Skeletal muscle cell (primary cell): ENCODE measurements at places on chromosomes 7 and 10.

DNA sequence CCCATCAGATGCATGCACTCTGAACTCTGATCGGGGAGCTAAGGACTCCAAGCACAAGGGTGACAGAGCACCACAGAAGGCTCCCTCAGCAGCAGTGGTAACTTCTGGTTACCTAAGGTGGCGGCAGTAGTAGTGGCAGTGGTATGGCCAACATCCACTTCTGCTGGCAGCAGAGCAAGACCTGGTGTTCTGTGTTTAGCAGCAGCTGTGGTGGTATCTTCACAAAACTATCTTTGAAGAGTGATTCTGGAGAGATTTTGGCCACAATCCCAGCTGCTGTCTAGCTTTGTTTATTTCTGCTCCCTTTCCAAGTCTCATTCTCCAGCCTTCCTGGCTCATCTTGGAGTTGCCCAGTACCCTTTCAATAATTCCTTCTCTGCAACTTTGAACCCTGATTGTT, 102.4 kb upstream of the LRGUK start:
- no peak for DNase-seq

DNA sequence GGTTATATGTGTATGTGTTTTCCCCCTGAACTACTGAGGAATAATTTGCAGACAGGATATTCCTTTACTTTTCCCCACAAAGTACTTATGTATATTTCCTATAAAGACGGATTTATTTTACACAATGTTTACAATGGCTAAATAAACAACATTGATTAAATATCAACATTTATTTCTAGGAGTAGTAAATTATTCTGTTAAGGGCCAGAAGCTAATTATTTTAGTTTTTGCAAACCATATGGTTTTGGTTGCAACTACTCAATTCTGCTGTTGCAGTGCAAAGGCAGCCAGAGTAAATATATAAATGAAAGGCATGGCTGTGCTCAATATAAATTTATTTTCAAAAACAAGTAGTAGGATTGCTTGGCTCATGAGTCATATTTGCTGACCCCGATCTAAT, 907.1 kb upstream of the MBL2 start:
- no peak for DNase-seq

GRCh38 chr10:14074062-14074884, 256.5 kb downstream of the FRMD4A start:
- peak; percentile 100 for DNase-seq

- DNase-seq, result no peak
Observed at GRCh38 chr10:63910806-63911205, 389.6 kb downstream of the REEP3 start.

DNA sequence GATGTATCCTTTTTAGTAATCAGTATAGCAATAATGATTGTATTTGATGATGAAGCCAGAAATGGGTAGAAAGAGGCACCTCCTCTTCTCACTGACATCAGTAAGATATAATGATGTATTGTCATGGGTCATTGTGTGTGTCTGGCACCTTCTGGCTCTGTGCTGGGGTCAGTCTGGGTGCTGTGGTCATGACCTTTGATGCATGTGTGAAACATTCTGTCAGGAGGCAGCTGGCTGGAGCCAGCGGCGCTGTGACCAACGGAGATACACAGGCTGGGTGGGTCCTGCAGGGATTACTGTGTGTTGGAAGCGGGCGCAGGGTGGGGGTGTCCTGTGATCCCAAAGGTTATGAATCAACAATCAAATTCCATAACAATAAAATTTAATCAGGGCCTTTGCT, 35.2 kb downstream of the EEPD1 start:
- DNase-seq, result no peak

DNA sequence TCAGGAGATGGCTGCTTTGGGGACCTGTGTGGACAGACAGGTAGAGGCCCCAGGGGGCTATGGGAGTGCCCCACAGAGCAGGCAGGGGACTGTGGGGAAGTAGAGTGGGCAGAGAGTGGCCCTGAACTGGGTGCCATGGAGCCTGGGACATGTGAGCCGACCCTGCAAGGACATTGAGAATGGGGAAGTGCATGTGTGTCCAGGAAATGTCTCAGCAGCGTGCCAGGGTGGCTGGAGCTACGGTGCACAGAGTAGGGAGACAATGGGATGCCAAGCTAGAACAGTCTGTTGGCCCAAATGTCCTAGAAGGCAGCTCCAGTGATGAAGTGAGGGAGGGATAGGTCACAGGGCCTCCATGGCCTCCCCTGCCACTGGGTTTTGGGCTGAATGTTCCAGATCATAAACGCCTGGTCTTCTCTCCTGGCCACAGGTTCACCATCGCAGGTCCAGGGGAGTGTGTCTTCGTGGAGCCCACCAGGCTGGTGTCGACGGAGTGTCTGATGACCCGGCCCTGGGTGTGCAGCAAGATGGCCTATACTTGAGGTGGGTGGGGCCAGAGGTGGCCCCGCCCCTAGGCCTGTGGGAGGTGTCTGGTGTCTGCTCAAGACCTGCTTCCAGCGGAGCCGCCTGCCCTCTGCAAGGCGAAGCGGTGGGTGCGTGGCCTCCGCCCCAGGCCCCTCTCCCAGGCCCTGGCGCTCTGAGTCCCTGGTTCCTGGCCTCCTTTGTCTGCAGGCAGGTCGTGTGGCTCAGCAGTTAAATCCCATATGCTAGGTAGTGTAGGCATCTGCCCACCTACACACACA, 20.5 kb downstream of the CLEC2L start:
- no peak for DNase-seq

GRCh38 chr10:35409094-35409582, 72.8 kb downstream of the CCNY start:
- DNase-seq, result peak; percentile 84

DNA sequence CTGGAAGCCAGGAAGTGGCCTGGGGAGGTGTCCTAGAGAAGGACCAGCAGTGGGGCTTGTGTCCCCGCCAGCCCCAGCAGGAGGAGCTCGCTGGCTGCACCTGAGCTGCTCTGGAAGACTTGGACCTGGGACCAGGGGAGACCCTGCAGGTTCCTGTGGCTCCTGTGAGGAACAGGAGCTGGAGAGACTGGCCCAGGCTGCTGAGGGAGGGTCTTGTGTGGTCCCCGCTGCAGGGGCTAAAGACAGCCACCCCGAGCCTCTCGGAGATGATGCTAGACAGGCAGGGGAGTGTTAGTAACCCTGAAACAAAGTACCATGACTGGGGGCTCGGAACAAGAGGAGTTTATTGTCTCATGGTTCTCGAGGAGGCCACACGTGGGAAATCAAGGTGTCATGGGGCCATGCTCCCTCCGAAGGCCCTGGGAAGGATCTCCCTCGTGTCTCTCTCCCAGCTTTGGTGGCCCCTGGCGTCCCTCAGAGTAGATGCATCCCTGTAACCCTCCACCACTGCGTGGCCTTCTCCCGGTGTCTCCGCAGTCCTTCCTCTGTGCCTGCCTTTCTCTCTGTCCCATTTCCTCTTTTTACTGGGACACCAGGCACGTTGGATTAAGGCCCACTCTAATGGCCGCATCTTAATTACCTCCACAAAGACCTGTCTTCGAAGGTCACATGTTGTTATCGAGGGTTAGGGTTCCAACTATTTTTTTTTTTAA, 348.4 kb downstream of the GLRX3 start:
- no peak for DNase-seq

- peak; percentile 33 for DNase-seq
Observed at GRCh38 chr7:108413782-108414492, 42.3 kb downstream of the NRCAM start.

- no peak for DNase-seq
Observed at GRCh38 chr7:148238761-148239325, 351.7 kb upstream of the C7orf33 start.

DNA sequence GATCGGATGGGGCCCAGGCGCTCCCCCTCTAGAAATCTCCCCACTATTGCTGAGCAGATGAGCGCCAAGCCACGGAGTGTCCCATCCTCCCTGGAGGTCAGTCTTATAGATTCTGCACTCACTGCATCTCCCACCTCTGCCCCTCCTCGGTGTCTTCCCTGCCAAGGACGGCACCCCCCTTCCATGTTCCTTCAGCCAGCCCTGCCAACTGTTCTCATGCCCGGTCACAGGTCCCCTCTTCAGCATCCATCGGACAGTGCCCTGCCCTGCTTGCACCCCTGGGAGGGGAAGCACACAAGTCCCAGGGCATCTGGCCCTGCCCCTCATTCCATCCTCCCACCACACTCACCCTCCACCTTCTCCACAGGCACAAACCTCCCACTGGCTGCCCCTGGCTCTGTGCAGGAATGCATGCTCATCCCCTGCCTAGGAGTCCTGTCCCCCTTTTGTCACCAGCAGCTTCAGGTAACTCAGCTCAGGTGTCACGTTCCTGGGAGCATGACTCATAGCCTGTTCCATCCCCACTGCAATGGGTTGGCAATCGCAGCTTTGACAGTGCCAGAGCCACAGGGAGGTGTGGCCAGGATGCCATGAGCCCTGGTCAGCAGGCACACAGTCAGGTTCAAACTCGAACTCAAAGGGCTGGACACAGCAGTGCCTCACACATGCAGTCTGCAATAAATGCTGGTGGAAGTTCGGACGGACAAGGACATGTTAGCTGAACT, 234.7 kb upstream of the TCERG1L start:
- no peak for DNase-seq

GRCh38 chr7:131898418-131898817, 342.0 kb upstream of the PODXL start:
- no peak for DNase-seq

DNA sequence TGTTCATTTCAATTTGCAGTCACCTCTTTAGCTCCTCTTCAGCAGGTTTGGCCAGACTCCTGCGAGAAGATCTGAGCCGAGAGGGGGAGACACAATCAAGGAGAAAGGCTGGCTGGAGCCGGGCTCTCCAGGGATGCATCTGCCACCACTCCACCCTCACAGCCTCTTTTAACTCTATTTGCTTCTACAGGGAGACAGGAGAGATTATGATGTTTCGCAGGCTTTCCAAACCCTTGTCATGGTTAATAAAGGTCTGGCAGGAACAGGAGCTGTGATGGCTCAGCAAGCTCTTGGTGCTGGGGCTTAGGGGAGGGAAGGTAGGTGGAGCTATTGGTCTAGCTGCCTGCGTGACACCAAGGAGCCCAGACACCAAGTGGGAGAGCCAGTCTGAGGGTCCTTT, 448.1 kb upstream of the PODXL start:
- DNase-seq, result no peak

- no peak for DNase-seq
Observed at GRCh38 chr7:157432957-157433576, 96.3 kb downstream of the DNAJB6 start.

GRCh38 chr10:32315424-32315823, 31.5 kb downstream of the EPC1 start:
- no peak for DNase-seq

GRCh38 chr7:12728192-12728538, 40.7 kb downstream of the ARL4A start:
- no peak for DNase-seq

DNA sequence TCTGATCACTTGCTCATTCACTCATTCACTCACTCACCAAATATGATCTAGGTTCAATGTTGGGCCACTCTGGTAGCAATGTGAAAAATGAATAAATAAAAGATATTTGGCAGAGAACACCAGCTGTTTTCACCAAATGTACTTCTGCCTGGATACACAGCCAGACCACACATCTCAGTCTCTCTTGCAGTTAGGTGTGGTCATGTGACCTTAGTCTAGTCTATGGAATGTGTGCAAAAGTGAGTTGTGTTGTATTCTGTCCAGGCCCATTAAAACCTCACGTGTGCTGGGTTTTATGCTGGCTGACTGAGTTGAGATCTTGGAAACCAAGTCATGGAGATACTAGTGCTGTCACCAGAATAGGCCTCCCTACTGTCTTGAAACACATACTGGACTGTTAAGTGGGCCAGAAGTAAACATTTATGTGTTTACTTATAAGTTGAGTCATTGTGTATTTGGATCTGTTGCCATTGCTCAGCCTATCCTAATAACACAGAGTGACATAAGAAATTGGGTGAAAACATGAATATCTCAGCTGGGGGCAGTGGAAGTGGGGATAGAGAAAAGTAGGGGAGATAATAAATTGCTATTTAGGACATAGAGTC, 145.5 kb downstream of the PTEN start:
- no peak for DNase-seq

- DNase-seq, result no peak
Observed at GRCh38 chr10:25701652-25702051, 232.4 kb upstream of the MYO3A start.

- DNase-seq, result no peak
Observed at GRCh38 chr10:129966370-129966888, 2.4 kb upstream of the EBF3 start.

DNA sequence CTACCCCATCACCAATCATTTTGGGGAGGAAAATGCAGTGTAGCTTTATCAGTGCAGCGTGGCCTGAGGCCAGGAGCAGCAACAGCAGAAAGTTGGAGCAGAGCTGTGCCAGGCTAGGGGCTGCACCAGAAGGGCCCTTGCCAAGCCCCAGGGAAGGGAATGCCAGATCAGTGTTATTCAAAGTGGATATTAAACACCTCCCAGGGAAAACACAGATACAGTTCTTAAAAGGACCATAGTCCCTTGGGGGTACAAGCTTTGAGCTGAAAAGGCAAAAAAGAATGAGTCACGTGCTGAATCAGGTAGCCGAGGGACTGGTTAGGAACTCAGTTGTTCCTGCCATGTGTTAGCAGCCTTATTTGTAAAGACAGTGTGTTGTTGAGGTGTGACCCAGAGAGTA, 54.0 kb downstream of the GSDME start:
- peak; percentile 36 for DNase-seq

GRCh38 chr10:69955897-69956740, 96.5 kb upstream of the MACROH2A2 start:
- no peak for DNase-seq

DNA sequence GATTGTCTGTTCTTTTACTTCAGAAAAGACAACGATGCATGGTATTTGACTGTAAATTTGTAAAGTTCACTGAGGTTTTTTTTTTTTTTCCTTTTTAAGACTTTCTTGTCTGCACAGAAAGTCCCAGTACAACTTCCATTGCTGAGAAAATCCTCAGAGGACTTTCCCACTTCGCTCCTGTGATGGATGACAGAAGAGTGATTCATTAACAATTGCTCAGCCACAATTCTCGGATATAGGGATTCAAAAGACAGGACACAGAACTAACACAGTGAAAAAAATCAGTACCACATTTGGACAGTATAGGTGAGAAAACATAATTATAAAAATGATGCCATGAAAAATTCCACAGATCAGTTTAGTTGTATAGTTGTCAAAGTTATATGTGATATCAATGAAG, 48.0 kb downstream of the SEC23IP start:
- DNase-seq, result peak; percentile 13

DNA sequence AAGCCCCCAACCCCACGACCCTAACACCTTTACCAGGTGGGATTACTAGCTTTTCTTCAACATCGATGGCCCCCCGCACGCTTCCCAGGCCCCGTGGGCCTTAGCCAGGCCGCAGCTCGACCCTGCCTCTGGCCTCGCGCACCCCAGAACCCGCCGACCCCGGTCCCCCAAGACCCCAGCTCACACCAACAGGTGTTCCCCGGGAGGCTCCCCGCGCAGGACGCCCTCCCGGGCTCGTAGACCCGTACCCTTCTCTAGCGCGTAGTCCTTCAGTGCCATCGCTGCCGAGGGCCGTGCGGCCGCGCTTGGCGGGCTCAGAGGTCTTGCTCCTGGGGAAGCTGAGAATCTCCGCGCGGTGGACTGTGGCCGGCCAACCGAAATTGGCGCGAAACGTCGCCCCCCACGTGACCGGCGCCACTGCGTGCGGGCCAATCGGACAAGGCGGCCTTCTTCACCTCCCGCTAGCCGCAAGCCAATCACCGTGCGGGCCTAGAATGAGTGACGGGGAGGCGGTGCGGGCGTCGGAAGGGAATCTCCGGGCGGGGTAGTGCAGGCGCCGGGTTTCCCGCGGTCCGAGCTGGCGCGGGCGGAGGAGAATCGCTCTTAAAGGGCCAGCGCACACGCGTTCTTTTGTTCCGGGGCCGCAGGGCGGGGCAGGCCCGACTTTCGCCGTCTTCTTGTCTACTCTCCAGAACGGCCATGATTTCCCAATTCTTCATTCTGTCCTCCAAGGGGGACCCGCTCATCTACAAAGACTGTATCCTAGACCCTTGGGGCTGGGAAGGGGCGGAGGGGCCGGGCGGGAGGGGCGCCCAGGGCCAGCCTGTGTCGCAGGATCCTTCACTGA, at the start of the genes AP4M1 and MCM7:
TSS of gene AP4M1 (plus strand) at position 628 of the 847 bp plus-strand sequence. CDS start at position 700, 72 bp downstream.
TSS of gene MCM7 (minus strand) at position 382 of the 847 bp plus-strand sequence. CDS start at position 279, 103 bp downstream.
- peak; percentile 98 for DNase-seq
